WTC11 (cell line): ENCODE measurements at places on chromosomes 1 and 21.

DNA sequence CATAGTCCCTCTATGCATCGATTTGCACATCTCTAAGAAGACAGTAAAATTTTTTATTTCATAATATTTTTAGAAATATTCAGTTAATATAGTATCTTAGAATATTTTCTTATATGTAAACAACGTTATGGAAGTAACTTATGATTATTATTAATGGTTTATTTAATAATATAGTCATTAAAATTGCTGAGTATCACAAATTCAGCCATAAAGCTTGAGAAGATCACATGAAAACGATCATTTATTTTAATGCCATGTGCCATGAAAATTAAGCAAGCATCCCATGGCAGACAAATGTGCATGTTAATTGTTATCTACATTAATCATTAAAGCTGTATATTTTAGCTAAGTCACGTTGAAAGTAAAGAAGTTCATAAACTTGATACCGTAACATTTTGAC, 907.1 kb downstream of the KCNT2 start:
- no peak for DNase-seq

DNA sequence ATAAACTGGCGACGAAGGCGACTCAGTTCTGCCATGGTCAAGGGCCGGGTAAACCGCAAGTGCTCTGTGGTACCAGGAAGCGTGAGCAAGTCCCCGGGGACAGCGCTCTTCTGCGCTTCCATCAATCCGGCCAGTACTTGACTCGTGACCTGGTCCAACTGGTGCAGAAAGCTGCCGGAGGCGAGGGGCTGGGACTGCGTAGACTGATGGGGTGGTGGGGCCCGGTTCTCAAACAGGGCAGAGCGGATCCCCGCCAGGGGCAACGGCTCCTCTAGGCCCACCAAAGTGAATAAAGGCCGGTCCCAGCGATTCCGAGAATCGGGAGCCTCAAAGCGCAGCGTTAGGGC, 852 bp downstream of the KTI12 start:
- peak; percentile 36 for DNase-seq

DNA sequence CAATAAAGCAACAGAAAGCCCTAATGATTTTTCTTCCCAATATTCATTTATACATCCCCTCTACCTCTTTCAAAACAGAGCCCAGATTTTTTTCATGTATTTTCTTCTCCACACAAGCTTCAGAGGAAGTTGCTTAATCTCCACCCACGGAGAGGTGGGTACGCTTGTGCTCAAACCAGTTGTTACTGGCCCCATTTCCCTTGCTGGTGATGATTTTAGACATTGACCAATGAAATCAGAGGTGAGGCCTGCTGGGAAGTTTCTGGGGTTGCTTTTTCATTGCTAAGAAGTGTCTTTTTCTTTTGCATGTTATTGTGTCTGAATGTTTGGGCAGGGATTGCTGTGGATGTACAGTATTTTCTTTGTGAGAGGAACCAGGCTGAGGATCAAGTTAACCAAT, 448.1 kb upstream of the B3GALT2 start:
- no peak for DNase-seq

GRCh38 chr1:69738458-69739250, 170.9 kb downstream of the LRRC7 start:
- no peak for DNase-seq

GRCh38 chr1:234730475-234730769, 120.4 kb upstream of the IRF2BP2 start:
- no peak for DNase-seq

GRCh38 chr1:80673935-80674597, 1126.7 kb upstream of the ADGRL2 start:
- no peak for DNase-seq

DNA sequence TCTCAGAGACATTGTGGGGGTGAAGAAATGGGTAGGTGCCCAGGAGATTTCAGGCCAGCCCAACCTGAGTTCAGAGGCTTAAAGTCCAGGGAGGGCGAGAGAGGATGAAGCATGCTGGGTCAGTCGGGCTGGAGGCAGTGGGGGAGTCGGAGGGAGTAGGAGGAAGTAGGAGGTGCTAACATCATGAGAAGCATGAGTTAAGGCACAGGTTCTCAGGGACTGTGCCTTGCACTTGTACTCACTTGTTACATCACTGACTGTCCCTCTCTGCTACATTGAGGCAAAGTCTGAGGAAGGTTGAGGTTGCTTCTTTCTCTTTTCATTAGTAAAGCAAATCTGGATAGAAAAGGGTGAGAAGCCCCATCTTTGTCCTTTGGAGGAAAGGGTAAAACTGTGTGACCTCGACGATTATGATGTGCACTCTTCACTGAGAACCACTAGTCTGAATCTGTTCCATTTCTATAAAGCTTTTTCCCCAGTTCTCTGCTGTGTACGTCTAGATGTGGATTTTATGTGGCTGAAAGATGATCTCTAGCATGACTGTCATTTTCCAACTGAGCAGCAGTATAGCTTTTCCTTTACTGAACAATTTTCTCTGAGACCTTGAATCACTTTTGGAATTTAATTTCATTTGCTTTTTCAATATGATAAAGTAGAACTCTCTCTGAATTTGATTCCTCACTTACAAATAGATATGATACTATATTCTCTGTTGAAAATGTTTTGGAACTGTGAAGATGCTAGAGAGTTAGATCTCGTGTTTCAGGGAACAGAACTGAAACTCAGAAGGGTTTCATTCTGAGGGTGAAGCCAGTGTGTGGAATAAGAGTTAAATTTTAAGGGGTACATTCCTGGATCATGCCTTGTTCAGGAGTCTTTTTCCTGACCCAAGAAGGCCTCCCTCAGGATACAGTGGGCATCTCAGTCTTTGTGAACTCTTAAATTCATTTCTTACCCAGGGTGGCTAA, 94.6 kb downstream of the FGGY start:
- DNase-seq = no peak

DNA sequence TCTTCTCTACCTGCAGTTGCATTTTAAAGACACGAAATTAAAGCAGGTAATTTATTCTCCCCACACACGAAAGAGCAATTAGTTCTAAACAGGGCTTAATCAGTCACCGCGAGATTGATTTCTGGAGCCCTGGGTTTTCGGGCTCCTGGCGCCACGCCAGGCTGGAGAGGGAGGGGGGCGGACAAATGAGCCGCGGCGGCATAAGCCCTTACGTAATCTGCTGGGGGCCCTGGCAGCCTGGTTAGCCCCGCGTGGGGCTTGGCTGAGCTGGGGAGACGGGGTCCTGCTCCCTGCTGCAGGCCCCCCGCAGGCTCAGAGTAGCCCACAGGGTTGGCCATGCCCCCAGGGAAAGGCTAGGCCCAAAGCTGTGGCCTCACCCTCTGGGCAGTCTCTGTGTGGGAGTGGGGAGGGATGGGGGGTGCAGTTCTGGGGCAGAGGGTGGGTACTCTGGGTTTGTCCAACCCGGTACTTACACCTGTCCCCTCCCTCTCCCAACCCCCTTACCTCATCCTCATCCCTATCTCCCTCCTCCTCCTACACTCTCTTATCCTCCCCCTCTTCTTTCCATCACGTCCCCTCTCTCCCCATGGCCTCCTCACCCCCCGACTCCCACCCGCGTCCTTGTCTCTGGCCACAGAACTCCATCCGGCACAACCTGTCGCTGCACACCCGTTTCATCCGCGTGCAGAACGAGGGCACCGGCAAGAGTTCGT, 19.9 kb downstream of the FOXO6 start:
- DNase-seq = no peak

DNA sequence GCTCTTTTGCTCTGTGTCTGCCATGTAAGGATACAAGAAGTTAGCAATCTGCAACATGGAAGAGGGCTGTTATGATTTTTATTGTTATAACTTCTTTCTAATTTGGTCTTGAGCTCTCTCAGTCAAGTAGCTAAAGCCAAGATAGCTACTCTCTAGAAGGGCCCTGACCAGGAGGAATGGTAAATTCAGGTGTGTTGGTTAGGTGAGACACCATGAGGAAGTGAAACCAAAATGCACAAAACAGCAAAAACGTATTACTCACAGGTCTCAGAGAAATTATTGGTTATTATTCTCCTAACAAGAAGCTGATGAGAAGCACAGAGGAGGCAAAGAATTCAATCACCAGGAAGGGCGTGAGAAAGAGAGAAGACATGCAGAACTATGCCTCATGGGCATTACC, 51.8 kb upstream of the INSL5 start:
- DNase-seq = no peak

- DNase-seq = peak; percentile 85
Measured at GRCh38 chr1:108561689-108562326, 1.9 kb downstream of the EEIG2 start.

GRCh38 chr1:33182401-33182841, 578 bp upstream of the TRIM62 start:
- DNase-seq = no peak

DNA sequence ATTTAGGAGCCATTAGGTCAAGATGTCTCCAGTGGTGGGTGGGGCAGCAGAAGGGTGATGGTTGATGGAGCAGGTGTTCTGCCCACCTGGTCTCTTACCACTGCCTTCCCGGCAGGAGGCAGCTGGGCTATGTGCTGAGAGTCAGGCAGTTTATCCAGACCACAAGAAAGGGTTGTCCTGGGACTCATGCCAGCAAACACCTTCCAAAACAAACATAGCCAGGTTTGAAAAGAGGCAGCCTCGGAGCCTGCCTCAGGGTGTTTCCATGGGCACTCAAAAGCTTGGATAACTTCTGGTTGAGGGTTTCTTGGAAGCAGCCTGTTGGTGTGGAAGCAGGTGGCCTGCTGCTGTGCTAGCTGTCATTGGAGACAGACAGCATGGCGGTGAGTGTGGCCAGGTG, 187.2 kb downstream of the PCP4 start:
- no peak for DNase-seq
